ENCODE measurements at places on chromosomes 5 and 9.

DNA sequence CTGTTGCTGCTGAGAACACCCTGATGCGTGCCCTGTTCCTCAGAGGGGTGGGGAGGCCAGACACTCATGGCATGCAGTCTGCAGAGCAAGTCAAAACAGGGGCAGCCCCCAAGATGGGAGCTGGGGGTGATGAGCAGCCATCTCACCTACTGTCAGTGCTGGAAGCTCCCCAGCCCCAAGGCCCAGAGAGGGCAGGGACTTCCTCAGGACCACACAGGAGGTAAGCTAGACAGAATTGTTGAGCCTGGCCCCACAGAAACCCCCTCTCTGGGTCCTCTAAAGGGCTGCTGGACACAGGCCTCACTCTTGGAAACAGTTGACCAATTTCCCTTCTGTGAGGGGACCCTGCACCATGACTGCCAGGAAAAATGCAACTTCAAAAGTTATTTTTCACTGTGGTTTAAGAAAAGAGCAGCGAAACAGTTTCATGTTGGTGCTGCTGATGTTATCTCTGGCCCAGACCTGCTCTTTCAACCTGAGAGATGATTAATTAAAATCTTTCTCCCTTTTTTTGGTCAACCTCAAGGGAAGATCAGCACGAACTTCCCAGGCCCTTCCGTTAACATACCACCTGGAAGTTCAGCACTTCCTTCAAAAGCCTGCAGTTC, 9.6 kb downstream of the CSF2 start:
- DNase-seq, result no peak

- no peak for DNase-seq
These were observed 82.3 kb downstream of the SECISBP2 start for GRCh38 chr9:89400403-89401116.

GRCh38 chr9:117096138-117096537, 318.7 kb downstream of the ASTN2 start:
- no peak for DNase-seq

GRCh38 chr5:116573279-116573701, 1.3 kb downstream of the SEMA6A start:
- DNase-seq, result peak; percentile 64

DNA sequence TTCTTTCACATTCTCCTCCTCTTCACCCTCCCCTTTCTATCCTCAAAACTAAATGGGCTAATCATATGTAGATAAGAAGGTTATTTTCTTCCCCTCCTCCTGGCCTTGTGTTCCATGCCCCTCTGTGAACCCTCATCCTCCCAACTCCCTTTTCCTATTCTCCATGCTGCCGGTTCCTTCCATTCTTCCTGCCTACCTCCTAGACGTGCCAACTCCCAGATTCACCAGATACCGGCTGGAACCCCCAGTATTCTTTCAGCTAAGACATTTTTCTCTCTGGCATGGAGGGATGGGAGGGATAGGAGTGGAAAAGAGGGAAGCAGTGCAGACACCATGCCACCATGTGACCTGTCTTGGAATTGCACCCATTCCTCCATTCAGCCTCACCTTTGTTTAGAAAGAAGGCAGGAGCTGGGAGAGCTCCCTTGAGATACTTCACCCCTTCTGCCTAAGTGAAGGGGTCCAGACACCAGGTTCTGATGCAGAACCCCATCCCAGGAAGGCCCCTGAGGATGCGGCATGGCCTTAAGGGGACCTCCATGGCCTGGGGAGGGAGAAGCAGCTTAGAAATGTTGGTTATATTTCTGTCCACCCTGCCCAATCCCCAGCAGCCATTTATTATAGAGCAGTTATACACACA, 4.8 kb downstream of the DNAJB5 start:
- DNase-seq, result no peak

GRCh38 chr9:38202336-38202938, 133.4 kb upstream of the SHB start:
- DNase-seq, result no peak

- no peak for DNase-seq
These were observed 118.7 kb upstream of the NEK6 start for GRCh38 chr9:124139001-124139400.

DNA sequence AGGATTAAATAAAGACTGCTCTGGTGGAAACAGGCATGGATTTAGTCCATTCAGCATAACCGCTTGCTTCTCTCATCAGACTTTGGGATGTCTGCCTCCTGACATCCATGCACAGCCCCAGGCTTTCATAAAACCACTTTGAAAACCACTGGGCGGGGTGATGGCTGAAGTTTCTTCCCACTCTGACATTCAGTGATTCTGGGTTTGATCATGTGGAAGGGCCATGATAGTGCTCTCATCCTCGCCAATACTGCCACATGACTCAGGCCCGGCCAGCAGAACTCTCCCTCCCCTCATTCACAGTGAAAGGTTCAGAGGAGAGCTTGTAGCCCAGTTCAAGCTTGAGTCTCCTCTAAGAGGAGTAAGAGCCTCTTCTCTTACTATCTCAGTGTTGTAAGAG, 29.6 kb upstream of the GLRA1 start:
- no peak for DNase-seq

- no peak for DNase-seq
These were observed 90.4 kb upstream of the SV2C start for GRCh38 chr5:75992753-75993152.

DNA sequence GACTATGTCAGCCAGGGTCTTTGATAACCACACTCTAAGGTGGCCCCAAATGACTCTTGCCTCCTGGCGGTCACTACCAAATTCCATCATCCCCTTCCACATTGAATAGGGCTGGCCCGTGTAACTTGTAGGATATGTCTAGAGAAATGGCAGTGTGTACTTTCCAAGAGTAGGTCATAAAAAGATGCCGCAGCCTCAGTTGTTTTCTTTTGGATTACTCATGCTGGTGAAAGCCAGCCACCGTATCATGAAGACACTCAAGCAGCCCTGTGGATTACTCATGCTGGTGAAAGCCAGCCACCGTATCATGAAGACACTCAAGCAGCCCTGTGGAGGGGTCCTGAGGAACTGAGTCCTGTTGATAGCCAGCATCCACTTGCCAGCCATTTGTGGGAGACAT, 172.0 kb upstream of the TBC1D2 start:
- DNase-seq, result no peak

GRCh38 chr5:83026930-83027687, 50.1 kb downstream of the TMEM167A start:
- DNase-seq, result no peak

- no peak for DNase-seq
These were observed 313.0 kb upstream of the NREP start for GRCh38 chr5:112070022-112070421.

DNA sequence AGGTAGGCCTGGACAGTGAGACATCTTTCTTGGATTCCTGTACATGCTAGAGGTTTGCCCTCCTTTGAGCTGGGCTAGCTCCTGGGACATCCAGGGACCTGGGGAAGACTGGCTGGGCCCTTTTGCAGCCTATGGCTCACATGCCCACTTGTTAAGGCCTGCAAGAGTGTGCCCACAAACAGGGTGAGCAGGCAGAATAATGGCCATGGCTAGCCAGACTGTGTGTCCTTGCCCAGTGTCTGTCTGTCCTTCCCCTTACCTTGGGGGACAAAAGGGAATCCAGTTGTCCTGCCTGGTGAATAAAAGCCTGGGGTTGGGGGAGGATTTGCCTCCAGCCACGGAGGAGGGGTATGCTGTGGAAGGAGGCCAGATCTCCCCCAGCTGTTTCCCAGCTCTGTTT, 13.0 kb upstream of the CXXC5 start:
- no peak for DNase-seq

DNA sequence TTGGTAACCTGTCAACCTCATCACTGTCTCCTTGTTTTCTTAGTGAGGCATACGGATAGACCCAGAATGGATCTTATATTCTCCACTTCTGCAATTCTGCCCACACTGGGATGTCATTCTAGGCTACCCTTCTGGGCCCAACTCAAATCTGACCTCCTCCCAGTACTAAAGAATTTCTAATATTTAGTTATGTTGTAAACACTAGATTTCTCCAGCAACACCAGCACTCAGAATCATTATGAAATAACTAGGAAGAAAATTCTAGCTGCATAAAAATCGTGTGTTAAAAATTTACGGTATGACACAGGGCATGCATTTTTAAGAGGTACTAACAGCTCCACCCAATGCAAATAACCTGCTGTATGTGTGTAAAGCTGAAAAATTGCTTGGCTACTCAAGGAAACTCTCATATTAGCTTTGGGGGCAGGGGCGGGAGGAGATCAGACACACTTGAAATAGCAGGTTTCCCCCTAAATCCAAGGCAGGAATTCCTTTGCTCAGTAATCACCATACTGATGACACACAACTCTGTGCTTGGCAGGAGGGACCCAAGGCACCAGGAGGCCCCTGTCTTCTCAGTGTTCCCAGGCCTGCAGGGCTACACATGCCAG, 27.3 kb downstream of the MACROH2A1 start:
- no peak for DNase-seq

DNA sequence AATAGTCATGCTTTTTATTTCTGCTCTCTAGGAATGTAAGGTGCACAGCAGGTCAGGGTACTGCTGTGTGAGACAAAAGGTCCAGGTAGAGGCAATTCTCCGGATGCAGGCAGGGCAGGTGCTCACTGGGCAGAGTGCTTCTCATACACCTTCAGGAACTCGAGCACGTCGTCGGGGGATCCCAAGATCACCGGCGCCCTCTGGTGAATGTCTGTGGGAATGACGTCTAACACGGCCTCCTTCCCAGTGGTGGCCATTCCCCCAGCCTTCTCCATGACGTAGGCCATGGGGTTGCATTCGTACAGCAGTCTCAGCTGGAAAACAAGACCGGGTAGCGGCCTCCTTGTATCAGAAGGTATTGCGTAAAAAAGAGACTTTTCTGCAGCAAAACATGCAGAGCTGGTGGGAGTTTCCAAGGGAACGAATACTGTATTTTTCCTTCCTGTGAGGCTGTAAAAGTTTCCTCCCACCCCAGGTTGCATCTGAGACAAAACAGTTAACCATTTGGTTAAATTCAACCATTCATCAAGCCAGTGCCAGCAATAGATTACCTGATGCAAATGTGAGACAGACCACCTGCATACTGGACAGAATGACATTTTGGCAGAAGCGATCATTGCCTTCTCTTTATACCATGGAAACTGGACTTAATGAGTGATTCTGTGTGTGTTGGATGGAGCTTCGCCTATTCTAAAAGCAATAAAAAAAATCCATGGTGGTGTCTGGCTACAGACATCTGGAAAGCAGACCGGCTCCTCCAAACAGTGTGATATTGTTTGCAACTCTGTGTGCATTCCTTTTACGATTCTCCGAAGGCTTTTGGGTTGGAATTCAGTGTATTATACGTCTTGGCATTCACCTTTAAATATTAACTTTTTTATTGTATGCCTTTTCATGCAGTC, 9.9 kb upstream of the FBP2 start:
- peak; percentile 67 for DNase-seq

DNA sequence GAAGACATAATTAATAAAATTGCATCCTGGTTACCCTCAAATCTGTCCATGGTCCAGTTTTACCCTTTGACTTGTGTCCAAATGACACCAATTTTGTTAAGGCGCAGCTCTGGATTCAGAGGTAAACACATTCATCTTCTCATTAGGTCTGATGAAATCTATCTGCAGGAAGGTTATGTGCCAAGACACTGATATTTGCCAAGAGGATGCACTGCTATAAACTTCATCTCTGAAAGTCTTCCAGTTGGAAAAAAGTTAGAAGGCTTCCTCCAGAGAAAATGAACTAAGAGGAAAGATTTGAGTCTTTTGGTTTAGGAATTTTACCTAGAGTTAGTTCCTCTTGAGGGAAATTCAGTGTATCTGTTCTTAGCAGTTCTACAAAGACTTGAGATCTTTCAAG, 717.8 kb downstream of the DTWD2 start:
- DNase-seq, result no peak

- no peak for DNase-seq
These were observed 200.6 kb upstream of the IRX1 start for GRCh38 chr5:3394891-3395599.

DNA sequence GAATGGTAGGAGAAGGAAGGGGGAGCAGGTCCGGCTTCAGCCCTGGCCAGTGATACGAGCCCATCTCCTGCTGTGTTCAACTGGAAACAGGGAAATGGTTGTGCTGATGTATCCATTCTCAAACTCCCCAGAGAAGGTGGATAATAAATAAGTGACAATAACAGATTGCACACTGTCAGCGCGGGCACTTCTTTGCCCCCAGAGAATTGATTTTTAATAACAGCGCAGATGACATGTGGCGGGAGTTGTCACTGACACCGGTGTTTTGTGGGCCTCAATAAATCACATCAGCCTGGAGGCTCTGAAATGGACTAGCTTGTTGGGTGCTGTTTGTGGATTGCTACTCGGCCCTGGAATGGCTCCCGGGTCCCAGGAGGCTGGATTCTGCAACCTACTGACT, 141.4 kb upstream of the PANK3 start:
- DNase-seq, result no peak

DNA sequence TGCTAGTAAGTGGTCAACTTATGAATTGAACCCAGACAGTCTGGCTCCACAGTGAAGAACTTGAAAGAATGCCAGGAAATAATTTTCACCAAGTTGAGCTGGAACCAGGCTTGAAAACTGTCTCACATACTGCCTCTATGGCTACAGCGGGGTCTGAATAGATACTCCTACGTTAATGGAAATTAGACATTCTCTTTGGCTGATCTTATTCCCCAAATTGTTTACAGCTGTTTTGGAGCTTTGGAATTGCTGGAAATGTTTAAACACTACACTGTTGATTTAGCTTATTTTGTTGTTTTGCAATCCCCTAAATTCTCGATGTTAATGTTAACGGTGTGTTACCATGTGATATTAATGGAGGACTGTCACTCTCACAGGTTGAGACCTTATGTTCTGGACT, 146.4 kb downstream of the FBXL7 start:
- DNase-seq, result no peak

DNA sequence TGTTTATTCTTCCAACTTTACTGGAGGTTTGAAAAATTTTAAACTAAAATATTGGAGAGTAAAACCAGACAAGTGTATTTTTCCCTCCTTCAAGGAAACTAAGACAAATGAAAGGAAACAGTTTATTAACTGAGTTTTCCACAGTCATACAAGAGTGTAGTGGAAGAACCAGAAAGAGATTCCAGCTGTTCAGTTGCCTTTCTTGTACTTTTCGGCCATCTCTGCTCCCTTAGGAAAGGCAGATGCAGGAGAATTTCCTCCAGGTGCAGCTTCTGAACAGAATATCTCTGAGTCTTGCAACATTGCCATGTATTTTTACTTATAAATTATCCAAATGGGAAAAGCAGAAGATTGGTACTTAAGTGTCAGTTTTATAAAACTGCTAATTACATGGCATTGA, 217.1 kb downstream of the MAST4 start:
- DNase-seq, result no peak

DNA sequence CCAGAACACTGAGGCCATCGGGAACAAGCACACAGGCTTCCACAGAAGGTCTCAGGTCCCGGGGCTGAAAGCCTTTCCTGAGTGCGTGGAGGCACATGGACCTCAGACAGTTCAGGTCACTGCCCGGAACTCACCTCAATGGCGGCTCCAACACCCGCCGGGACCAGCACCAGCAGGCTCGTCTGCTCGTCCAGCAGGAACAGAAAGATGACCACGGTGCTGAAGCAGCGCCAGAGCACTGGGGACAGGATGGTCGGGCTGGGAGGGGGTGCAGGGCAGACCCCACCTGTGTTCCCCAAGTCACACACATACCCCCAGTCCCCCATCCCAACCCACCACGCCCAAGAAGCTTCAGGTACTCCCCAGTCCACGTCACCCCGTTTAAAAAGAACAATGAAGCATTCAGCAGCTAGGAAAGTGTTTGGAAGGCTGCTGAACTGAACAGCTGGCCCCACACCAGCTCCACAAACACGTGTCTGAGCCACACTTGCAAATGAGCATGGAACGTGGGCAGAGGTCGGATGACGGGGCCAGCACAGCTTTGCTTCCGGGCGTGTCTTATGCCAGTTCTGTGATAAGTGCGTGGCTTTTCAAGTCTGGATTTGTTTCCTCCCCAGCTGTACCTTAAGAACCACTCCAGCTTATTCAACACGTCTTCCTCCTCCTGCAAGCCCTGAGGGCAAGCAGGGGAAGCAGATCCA, 14.6 kb downstream of the CLPTM1L start:
- peak; percentile 75 for DNase-seq

Data from dorsolateral prefrontal cortex (tissue), 122 donors.